Stimulated activated CD8-positive, alpha-beta memory T cell treated with anti-CD3 and anti-CD28 coated beads, Interleukin-12 subunit alpha, Interleukin-12 subunit beta, amount 100 ng/mL, for 4 hours (primary cell): ENCODE measurements at places on chromosomes 12 and 14.
A peak's percentile ranks its signal among the peaks of the same experiment; 100 is the strongest.

DNA sequence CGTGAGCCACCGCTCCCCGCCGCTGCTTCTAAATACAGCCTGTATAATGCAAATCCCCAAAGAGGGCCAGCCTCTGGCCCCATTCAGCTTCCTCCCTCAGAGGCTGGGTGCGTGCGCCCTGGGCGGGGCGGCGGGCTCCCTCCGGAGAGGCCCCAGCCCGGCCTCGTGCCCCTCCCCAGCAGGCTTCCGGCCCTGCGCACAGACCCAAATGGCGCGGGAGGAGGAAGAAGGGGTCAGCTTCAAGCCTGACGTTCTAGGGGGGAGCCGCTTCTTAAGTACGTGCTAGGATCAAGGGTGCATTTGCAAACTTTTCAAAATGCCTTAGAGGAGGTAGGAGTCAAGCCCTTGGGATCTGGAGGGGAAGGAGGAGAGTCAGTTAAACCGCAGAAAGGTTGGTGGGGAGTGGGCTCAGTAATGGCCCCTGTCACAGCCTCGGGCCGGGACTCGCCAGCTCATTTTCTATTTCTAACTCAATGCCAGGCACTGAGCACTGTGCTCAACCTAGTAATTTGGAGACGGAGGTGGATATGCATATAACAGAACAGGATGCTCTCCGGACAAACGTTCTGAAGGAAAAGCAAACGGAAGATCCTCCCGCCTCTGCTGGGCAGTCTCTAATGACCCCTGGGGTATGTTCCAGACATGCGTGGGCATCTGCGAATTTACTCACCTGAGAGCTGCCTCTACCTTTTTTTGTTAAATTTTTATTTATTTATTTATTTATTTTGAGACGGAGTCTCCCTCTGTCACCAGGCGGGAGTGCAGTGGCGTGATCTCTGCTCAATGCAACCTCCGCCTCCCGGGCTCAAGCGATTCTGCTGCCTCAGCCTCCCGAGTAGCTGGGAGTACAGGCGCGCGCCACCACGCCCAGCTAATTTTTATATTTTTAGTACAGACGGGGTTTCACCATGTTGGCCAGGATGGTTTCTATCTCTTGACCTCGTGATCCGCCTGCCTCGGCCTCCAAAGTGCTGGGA, 32.3 kb downstream of the NINJ2 start:
- peak; percentile 39 for DNase-seq

DNA sequence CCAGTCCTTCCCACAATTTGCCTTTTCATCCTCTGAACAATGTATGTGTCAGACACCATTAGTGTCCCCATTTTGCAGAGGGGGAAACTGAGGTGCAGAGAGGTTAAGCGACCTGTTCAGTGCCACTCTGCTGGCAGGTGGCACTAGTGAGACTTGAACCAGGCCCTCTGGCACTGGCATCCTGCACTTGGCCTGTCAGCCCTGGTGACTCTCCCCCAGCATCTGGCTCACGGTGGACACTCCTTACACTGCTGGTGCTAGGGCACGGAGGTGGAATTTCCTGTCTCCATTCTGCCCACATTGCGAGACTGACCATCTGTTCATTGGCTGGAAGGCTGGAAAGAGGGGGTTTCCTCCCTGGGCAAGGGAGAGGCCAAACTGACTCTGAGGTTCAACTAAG, 48.7 kb downstream of the CCNK start:
- DNase-seq, result no peak

GRCh38 chr12:68479896-68480291, 130.8 kb upstream of the RAP1B start:
- no peak for DNase-seq

DNA sequence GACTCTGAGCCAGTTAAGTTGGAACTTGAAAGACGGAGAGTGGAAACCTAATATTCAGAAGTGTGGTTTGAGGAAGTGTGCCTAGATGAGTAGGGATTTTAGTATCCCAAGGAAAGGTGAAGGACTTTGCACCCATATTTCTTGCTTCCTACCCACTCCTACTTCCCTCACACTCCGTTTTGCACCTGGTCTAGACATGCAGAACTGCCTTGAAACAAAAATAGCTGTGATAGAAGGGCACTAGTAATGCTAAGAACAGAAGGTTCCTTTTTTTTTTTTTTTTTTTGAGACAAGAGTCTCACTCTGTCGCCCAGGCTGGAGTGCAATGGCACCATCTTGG, 732 bp upstream of the ARF3 start:
- DNase-seq, result no peak

DNA sequence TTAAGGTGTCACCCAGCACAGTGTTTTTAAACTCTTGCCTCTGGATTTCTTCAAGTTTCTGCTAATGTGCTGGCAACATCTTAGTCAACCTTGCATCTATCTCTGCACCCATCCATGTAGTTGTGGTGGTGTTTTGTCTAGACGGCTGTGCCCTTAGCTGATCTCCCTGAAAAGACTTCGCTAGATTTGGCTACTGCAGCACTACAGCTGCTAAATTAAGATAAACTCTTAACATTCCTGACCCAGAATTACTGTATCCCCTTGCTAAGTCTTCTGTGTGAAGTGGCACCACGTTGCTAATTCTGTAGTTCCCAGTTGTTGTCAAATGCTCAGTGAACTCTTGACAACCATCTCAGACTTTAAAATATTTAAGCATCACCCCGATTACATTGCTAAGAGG, 66.8 kb downstream of the SRGAP1 start:
- DNase-seq, result no peak

DNA sequence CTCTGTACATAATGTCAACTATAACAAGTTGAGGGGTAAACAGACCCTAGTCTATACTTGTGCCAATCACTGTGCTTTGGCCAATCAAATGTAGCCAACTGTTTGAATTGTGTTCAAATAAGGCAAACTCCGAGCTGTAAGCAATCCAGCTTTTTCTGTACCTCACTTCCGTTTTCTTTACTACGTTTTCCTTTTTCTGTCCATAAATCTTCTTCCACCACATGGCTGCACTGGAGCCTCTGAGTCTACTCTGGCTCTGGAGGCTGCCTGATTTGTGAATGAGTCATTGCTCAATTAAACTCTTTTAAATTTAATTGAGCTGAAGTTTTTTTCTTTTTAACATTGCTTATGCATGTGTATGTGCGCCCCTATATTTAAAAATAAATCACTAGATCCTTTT, 29.7 kb downstream of the CLEC1A start:
- no peak for DNase-seq

GRCh38 chr12:95504140-95504539, 30.2 kb downstream of the METAP2 start:
- no peak for DNase-seq

DNA sequence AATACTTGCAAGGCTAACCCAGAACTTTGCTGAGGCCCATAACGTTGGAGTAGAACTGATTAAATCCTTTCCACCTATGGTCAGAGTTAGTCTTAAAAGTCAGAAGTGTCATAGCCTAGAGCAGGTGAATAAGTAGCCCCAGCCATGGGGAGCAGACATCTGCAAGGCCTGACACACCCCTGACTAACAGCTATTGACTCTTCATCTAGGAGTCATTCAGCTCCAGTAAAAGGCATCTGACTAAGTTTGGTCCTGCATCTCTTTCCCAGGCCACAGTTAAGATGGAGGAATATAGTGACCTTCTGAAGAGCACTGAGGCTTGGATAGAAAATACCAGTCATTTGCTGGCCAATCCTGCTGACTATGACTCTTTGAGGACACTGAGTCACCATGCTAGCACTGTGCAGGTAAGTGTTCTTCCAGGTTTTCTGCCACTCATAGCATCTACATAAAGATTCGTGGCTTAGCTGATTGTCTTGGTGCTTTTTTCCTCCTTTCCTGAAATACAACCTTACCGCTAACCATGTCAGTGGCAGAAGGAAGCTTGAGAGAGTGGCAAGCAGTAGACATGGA, 212.9 kb downstream of the ESR2 start:
- DNase-seq, result no peak

DNA sequence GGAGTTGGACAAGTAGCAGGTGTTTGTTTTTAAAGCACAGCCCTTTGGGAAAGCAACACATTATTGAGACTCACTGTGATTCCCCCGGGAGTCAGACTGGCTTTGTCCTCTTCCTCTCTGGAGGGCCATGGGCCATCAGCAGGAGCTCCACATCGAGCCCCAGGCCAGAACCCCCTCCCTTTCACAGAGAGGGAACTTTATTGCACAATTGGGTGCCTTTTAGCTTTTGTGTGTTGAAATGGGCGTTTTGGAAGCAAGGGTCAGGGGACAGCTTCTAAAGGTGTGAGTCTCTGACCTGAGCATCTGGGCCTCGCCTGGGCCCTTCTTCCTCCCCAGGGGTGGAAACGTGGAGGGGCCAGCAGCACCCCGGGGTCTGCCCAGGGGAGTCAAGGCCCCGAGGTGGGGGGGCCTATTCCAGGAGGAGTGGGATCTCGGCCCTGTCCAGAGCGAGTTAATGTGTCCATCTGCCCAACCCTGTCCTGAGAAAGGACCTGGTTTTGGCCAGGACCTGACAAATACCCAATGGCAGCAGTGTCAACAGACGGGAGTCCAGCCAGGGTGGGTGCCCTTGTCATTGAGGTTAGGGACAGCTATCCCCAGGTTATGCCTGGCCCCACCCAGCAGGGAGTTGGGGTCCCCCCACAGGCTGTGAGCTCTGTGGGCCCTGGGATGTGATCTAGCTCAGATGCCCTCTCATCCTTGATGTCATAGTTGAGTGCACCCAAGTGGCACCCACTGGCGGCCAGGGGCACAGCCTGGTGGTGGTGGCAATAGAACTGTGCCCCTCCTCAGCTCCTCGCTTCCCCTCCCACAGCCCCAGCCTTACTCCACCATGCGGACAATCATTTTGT, 37.1 kb downstream of the SLC8B1 start:
- DNase-seq, result no peak

DNA sequence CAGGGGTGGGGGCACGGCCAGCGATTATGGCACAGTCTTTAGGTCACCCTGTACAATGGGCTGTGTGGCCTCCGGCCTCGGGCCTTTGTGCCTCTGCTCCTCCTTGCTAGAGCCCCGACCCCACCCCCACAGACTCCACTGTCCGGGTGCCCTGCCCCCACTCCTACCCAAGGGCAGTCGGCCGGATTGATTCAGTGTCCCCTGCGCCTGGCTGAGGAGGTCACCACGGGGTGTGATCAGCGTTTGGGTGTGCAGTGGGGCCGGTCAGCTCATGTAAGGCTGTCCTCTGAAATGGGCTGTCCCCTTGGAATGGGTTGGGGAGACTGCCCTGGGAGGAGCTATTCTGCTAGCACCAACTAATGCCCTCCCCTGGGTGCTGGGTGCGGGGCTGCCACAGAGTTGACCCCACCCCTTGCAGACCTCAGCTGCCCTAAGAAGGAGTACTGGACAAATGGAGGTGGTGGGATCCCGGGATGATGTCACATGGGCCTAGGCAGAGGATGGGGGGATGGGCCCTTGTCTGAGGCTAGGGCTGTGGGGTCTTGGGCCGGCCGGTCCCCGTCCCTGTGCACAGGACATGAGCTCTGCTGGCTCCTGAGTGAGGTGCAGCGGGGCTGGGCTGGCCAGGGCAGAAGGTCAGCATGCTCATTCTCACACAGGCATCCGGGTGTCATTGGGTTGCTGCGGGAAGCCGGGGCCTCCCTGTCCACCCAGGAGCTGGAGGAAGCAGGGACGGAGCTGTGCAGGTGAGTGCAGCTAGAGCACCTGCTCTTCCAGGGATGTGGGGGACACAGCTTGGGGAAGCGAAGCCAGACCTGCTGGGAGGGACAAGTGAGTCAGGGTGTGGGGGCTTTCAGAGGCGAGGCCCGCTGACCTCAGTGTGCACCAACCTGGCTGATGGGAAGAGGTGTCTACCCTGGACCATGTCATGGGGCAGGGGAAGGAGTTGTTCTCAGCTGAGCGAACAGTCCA, 23.4 kb downstream of the ASPG start:
- no peak for DNase-seq

DNA sequence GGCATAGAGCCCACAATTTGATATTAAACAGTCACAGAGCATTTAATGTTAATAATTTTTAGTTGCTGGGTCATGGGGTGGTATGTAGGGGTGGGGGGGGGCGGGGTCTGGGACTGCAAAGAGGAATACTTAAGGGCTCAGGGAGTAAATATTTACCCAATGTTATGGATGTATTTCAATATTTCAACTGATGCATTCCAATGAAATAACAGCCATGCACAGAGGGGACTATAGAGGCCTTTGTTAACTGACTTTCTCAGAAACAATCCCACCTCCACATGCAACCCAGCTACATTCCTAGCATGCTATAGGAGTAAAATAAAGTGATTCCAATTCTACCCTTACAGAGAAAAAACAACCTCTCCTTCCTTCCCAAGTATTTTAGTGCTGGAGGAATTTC, 7.9 kb upstream of the BBS10 start:
- no peak for DNase-seq

- no peak for DNase-seq
Observed at GRCh38 chr12:88408823-88409222, 171.4 kb downstream of the KITLG start.

DNA sequence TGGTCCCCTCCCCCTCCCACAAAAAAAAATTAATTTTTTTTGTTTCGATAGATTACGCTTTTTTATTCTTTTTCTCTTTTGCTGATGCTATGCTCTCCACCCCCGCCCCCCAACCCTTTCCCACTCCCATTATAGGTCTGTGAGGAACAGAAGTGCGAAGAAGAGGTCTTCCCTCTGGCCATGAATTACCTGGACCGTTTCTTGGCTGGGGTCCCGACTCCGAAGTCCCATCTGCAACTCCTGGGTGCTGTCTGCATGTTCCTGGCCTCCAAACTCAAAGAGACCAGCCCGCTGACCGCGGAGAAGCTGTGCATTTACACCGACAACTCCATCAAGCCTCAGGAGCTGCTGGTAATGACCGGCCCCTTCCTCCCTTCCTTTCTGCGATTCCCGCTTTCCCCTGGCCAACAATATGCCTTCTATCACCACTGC, 2.3 kb downstream of the CCND2 start:
- DNase-seq, result no peak

DNA sequence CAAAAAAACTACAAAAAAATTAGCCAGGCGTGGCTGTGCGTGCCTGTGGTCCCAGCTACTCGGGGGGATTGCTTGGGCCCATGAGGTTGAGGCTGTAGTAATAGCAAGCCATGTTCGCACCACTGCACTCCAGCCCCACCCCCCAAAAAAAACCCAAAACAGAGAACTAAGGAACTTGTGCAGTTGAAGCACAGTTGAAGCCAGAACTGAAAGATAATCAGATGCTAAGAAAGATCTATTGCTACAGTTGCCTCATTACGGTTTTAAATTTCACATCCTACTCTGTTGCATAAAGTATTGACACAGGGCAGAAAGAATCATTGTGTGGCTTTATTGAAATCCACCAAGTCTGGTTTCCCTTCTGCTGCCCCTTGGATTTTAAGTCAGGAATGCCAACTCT, 3.8 kb downstream of the CS start:
- no peak for DNase-seq

- no peak for DNase-seq
Observed at GRCh38 chr14:88592031-88592430, 29.2 kb downstream of the ZC3H14 start.
